ENCODE measurements at places on chromosomes 6 and 20.

- no peak for DNase-seq
These were observed 23.2 kb downstream of the UBE2V1 start for GRCh38 chr20:50089787-50090177.

GRCh38 chr6:159983641-159984080 lies 14.8 kb downstream of the IGF2R start:
- no peak for DNase-seq

- DNase-seq: no peak
These were observed 35.7 kb downstream of the IGF2R start for GRCh38 chr6:160004419-160005175.

- no peak for DNase-seq
These were observed 147.4 kb upstream of the SIM1 start for GRCh38 chr6:100612094-100612493.

DNA sequence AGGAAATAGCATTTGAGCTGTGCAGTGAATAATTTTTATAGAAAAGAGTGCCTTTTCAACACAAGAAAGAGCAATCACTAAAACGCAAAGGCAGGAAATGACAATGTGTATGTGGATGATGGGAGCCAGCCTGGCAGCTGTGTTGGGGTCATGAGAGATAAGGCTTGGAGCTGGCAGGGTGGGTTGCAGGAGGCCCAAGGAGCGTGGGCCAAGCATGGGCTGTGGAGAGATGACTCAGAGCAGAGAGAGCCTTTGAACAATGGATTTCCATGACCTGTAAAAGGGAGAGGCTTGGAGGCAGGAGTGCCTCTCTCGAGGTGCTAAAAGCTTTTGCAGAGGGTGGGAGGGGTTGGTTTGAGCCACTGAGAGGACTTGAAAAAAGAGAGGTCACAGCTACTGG lies 6.6 kb upstream of the TBC1D7 start:
- no peak for DNase-seq
